Astrocyte (in vitro differentiated cells and primary cell): ENCODE measurements at places on chromosomes 7 and 10. TPM values are rescaled to one million over a fixed set of nuclear protein-coding genes. Genes with fewer than 3 reads are reported as not detected.

The DNAJB12 gene
- 24.3 and 24.8 TPM in 2 replicates for total RNA-seq

The MYPN gene
- 0.11 and 0.14 TPM in 2 replicates for total RNA-seq

The ANKRD22 gene
- not detected in 2 replicates for total RNA-seq

The GPR26 gene
- 0.09 TPM in 1 of 2 replicates, not detected in the other for total RNA-seq
